Amygdala (tissue), 56 donors: ENCODE measurements at places on chromosomes 16 and 17.

GRCh38 chr17:40524243-40524965 is 23.0 kb upstream of the TNS4 start:
- no peak for DNase-seq

DNA sequence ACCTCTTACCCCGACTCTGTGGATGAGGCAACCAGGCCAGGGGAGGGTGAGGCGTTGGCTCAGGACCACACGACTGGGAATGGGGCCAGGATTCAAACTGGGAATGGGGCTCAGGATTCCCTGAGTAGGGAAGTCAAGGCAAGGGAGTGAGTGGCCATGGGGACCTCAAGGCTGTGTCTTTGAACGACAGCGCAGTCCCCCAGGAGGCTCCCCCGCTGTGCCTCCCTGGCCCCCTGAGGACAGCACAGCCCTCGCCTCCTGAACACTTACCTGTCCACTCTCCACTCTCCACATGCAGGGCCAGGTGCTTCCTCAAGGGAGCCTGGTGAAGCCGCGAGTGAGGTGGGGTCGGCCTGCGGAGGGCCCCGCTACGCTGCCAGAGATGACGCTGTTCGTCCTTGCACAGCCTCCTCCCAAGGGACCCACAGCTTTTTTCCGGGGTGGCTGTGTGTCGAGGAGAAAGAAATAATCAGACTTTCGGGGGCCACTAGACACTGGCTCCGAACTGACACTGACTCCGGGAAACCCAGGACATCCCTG is 6.9 kb downstream of the ZNF469 start:
- DNase-seq = no peak

DNA sequence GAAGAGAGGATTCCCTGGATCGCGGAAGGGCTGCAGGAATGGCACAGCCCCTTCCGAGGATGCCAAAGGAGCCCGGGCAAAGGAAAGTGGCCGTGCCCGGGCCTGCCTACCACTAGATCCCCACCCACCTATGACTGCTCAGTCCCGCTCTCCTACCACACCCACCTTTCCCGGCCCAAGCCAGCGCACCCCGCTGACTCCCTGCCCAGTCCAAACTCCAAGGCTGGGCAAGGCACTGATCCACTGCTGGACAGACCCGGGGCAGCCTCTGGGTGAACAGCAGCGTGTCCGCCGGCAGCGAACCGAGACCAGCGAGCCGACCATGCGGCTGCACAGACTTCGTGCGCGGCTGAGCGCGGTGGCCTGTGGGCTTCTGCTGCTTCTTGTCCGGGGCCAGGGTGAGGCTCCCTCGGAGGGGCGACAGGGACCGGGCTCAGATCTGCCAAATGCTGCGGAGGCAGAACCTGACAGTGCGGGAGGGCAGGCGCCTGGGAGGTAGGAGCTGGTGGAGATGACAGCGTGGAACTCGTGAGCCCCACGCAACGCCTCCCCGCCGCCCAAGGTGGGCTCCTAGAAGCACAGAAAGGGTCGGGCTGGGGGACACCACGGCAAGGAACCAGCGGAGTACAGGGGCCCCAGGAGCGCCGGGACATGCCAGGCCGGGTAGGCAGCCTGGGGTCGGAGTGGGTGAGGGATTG is at the start of gene CES2:
Gene CES2 (plus strand): TSS at position 203 of the 698 bp plus-strand sequence. CDS start 120 bp downstream, at position 323.
- no peak for DNase-seq

- DNase-seq = no peak
Measured at GRCh38 chr16:89092013-89092412, 1.6 kb upstream of the ACSF3 start.

- DNase-seq = no peak
Measured at GRCh38 chr16:63365649-63366304, 1329.5 kb upstream of the CDH8 start.

DNA sequence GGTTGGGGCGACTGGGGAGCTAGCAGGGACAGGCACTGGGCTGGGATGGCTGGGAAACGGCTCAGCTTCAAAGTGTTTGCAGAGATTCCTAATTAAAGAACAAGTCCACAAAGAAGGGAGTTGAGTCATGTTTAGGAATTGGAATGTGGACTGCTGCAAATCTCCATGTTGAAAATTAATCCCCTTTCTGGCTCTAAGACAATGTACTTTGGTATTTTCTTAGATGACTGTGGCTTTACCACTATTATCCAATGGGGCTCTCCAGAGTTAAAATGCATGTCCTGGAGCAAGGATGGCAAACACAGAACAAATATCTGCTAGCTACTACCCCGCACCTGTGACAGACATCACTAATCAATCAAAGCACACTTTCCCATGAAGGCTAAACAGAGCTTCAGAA is 22.2 kb upstream of the WSCD1 start:
- DNase-seq = no peak

GRCh38 chr16:71344315-71344905 is 14.1 kb upstream of the CALB2 start:
- no peak for DNase-seq

DNA sequence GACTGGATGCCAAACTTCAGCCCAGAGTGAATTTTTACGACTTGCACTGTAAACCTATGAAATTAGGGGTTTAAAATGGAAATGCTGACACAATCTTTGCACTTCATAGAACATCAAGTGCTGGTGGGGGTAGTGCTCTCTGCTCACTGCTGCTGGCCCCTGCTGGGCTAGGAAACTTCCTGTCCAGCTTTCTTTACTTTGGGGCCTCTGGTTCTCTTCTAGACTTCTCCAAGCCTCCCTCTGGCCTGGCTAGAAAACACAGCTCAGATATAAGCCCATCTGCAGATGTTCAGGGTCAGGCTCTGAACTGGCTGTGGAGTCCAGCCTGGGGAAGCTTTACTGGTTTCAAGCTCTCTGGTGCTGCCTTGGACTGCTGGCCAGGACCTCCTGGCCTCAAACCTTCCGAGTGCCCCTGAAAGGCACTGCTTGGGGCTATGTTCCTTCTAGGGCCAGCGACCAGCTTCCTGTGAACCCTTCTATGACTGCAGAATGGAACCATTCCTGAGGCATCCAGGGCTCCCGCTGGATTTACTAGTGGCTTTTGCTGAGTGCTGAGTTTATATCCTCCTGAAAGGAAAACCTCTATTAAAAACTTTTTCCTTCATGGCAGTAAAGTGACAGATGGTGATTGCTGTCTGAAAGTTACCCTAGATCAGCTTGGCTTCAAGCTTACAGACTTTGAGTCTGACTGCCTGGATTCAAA is 59.4 kb downstream of the TBX4 start:
- DNase-seq = no peak

- no peak for DNase-seq
Measured at GRCh38 chr16:72220875-72221629, 49.1 kb upstream of the PMFBP1 start.

- peak; percentile 34 for DNase-seq
Measured at GRCh38 chr17:1087381-1088241, 90.7 kb downstream of the TIMM22 start.

DNA sequence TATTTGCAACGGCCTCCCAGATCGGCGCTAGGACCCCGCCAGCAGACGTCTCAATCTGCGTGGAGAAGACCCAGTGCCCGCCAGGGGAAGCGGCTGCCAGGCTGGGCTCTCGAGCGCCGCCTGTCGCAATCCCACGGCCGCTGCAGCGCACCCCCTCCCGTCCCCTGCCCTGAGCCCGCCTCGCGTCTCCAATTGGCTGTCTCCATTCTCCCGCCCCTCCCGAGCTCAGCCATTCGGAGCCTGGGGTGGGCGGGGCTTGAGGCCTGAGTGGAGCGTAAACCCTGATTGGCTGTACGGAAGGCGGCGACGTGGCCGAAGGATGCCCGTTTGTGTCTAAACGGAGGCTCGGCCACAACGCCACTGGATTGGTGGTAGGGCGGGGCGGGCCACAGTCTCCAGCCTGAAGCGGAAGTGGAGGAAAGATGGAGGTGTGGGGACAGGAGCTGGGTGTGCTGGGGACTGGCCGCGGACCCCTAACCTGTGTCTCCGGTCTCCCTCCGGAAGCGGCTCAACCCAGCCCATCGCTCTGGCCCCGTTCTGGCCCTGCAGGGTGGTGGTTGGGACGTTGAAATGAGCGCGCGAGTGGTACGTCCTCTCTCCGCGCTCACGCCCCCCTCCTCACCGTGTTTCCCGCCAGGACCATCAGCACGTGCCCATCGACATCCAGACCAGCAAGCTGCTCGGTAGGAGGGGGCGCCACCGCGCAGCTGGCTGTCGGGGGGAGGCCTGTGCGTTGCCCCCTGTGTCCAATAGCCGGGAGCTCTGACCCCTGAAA is at the start of gene CDK5RAP3:
Gene CDK5RAP3 (plus strand): TSS at position 389 of the 775 bp plus-strand sequence. CDS start 34 bp downstream, at position 423.
- peak; percentile 99 for DNase-seq
